Stimulated activated memory B cell treated with anti-CD40 and anti-IgM and Interleukin-4, amounts not matched to agents 10 μg/mL and 1 μg/mL and 100 μg/mL, for 72 hours (primary cell): ENCODE measurements at places on chromosomes 12 and 14.

- no peak for ATAC-seq
These were observed 839.9 kb upstream of the MGAT4C start for GRCh38 chr12:87096082-87096585.

DNA sequence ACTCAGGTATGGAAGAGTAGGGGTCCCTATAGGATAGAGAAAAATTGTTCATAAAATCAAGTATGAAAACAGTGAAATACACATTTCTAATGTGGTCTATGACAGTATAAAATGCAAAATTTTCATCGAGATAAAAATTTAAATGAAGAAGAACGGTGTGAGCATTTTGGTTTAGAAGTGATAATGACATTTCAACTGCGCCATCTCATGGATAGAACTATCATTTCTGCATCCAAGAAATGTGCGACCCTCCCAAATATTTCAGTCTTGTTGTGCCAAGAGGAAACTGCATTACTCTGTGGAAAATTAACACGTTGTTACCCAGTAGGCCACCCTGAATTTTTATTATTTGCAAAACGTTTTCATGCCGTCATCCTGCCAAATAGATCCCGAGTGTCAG is 108.8 kb downstream of the CRACR2A start:
- no peak for ATAC-seq

DNA sequence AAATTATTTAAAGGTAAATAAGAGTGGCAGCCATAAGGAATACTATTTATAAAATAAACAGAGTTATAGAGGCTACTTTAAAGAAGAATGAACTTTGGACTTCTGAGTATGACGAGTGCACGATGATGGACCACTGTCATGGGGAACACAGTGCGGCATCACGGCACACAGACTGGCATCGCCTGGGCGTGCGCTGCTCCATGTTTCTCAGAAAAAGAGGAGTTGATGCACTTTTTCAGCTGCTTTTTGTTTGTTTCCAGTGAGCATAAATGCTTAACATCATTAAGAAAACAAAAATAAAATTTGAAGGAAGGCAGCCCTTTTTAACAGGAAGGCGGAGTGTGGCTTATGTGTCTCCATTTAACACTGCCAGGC is 23.3 kb upstream of the EAPP start:
- ATAC-seq: no peak

DNA sequence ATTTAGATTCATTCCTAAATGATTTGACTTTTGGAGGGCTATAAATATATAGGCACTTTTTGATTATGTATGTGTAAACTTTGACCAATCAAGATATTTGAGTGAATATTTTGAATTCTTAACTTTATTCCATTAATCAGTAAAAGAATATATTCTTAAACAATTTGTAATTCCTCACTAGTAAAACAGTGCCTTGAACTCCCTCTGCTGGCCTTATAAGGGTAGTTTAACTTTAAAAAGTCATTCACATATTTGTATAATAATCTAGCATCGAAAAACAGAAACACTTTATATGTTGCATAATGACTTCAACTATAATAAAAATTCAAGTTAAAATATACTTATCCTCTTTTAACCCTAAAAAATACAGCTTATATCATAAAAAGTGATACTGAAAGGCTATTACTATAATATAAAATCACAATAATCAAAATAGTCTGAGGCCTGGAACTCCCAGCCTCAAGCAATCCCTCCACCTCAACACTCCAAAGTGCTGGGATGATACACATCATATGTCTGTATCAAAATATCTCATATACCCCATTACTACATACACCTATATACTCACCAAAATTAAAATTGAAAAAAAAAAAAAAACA is 31.2 kb downstream of the CCDC59 start:
- ATAC-seq: no peak

GRCh38 chr14:97866195-97866594 is 1069.0 kb downstream of the VRK1 start:
- no peak for ATAC-seq

- no peak for ATAC-seq
These were observed at the start of gene PLEKHD1 for GRCh38 chr14:69484444-69485314. Gene PLEKHD1, plus strand, starts transcription at chr14:69484728. Its CDS starts 238 bp downstream, at chr14:69484966.

GRCh38 chr12:20808521-20808920 is 2.0 kb upstream of the SLCO1B3 start:
- ATAC-seq: no peak

DNA sequence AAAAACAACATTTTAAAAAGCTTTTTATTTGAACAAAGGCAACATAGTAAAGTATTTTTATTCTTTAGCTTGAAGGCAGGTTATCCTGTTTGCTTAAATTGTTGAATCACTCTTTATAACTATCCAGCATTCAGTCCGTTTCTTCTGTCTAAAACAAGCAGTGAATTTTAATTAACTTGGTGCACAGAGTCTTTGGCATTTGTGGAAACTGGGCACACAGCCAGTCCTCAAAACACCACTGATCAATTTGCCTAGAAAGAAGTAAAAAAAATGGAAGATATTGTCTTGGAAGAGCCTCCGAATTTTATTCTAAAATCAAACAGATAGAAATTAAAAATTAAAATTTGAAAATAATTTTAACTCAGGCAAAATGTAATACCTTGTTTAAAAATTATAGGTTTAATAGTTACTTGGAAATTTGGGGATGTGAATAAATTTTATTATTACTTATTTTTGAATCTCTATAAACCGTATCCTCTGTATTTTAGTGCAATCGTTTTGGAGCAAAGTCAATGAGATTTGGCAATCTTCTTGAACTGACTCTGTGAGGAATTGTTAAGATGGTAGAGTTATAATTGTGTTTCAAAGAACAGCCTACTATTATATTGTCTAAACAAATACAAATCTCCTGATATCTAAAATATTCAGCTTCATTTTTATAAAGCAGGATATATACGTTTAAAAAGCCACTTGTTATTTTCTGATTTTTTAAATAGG is 927.0 kb downstream of the SLC16A7 start:
- no peak for ATAC-seq

- ATAC-seq: no peak
These were observed 98.4 kb upstream of the BTG1 start for GRCh38 chr12:92244036-92244435.

DNA sequence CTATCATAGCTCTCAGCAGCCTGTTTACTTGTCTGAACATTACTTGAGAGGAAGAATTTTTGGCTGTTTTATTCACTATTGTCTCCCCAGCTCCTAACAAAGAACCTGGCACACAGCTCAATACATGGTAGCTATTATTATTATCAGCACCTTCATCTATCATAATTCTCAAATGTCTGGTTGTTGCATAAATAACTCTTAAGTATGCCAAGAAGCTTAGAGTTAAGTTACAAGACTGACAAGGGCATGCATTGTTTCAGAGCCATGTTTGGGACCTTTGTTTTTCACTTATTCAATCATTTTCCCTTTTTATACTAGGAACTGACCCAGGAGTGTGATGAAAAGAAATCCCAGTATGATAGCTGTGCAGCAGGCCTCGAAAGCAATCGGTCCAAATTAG is 77.5 kb upstream of the ATP2A2 start:
- ATAC-seq: no peak

DNA sequence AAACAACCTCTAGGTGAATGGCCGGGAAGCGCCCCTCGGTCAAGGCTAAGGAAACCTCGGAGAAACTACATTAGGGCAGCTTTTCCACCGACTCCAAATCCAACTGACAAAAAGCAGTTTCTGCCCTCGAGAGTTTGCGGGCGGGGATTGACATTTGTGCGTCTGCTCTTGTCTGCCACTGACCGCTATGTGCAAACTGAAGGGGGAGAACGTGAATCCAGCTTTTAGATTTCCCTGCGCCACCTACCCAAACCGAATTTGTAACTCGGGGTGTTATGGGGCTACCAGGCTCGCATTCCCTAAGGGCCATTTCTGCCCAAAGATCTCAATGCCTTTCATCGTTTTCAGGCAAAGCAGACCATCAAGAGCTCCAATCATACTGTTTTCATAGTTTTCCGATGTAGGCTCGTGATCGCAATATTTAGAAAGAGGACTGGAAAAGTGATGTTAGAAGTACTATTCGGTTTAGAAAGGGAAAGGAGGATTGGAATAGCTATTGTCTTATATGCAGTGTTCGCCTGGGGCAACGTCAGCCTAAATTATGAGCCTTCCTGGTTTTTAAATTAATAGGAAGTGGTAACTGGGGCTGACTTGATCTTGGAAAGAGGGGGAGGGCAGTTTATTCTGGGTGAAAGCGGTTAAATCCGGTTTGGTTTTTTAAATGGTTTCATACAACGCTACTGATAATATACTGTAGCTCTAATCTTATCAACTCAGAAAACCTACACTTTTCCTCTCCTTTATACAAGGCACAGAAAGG is 45.4 kb downstream of the BCAT1 start:
- no peak for ATAC-seq

DNA sequence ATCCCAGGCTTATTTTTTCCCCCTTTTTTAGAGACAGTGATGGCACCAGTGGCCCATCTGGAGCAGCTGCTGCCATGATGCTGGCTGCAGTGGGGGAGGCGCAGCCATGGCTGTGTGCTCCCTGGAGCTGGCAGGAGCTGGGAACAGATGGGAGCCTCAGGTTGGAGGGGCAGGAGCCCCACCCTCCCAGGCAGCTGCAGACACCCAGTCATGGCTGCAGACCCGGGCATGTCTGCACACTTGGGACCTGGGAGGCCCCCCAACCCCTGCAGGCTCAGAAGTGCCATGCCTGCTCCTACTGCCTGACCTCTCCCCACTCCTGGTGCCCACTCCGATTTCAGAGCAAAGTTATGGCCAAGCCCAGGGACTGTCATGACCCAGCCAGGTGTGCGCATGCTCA is 25.1 kb downstream of the CDKL1 start:
- no peak for ATAC-seq

DNA sequence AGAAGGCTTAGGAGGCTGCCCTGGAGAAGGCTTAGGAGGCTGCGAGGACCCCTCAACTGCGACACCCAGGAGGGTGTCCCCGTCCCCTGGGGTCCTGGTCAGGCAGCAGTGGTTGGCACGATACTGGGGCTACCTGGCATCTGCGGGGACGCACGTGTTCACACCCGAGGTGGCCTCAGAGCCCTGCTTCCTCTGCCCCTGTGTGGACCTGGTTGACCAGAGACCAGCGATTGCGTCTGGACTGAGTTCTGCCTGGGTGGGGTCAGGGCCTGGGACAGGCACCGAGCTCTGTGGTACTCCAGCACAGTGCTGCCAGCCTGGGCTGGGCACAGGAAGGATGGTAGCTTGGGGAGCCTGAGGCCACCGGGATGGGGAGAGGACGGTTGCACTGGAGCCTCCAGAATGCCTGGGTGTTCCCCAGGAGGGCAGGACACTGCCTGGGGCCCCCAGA is 735 bp downstream of the ASPG start:
- no peak for ATAC-seq

GRCh38 chr12:108270035-108270848 is 68.9 kb downstream of the CMKLR1 start:
- no peak for ATAC-seq

DNA sequence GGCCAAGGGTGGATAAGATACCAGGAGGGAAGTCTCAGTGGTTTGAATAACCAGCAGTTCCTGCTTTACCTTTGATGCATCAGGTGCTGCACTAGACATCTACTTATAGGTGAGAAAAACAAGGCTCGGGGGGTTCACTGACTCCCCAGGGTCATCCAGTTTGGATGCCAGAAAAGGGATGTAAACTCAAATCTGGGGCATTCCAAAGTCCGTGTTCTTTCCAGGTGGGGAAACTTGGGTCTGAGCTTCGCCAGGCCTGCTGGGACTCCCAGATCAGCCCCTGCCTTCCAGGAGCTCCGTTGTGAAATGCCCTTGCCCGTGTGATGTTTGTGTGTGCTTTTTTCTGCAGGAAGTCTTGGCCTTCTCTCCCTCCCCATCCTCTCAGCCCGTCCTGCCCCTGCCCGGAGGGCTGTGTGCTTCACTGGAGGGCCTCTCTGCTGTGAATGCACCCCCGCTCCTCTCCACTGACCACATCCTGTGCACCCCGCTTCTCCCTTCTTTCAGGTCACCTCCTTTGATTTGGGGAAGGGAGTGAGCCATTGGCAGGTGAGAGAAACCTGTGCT is 42.1 kb downstream of the TSPAN9 start:
- no peak for ATAC-seq

DNA sequence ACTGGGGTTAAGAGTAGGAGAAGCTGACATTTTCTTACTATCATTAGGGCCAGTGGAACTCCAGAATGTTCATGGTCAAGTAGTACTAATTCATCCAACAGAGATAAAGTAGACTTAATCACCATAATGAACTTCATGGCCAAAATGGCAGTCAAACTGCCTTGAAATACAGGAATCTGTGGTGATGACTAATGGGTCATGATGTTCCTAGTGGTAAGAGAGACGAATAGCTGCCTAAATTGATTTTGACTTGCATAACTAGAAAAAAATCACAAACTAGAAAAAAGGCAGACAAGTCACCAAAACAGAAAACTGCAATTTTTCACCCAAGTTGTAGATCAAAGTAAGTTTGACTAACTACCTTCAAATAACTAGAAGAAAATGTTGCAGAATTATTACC is 138.5 kb downstream of the MGAT4C start:
- no peak for ATAC-seq

- ATAC-seq: peak; percentile 60
These were observed 597 bp downstream of the SOAT2 start for GRCh38 chr12:53103860-53104305.

- no peak for ATAC-seq
These were observed 43.3 kb downstream of the IQSEC3 start for GRCh38 chr12:109872-110271.

GRCh38 chr12:87039536-87039935 is 783.3 kb upstream of the MGAT4C start:
- no peak for ATAC-seq

- ATAC-seq: peak; percentile 9
These were observed 19.6 kb upstream of the LRP1-AS start for GRCh38 chr12:57166971-57167371.

DNA sequence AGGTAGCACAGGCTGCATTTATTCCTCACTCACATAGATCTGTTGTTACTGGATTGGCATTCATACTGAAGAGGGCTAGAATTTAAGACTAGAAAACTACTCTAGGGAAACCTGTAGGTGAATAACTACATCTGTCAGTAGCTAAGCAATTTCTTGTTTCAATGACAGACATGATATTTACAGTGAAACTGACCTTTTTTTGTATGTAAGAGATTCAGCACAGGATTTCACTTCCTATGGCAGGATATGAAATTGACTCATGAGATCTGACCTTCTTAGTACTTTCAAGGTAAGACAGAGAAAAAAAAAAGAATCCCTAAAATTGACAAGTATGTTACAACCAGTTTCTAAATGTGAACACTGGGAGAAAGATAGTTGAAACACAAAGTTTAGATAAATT is 189.8 kb upstream of the SLC16A7 start:
- peak; percentile 69 for ATAC-seq

DNA sequence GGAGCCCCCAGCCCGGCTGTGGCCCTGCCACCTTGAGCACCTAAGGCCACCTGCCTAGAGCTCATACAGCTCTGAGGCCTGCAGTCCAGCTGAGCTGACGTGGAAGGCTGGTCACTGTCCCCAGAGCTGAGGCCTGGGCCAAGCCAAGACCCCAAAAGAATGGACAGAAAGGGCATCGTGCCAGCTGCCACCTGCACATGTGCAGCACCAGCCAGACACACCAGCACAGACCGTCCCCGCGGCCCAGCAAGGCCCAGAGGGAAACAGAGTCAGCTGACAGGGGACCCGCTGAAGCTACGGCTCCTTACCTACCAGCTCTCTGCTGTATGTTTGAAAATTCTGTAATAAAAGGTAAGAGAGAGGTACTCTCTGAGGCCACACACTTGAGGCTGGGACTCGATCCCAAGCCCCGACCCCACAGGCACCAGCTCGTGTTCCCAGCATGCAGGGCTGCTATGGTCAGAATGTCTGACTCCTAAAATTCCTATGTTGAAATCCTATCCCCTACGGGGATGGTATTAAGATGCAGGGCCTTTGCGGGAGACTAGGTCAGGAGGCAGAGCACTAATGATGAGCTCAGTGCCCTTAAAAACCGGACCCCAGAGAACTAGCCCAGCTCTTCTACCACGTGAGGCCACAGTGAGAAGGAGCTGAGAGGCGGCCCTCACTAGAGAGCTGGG is 25.4 kb downstream of the BRF1 start:
- ATAC-seq: no peak
